ENCODE measurements at places on chromosomes 2 and 18. TPM values are rescaled to one million over a fixed set of nuclear protein-coding genes. Genes with fewer than 3 reads are reported as not detected.

DNA sequence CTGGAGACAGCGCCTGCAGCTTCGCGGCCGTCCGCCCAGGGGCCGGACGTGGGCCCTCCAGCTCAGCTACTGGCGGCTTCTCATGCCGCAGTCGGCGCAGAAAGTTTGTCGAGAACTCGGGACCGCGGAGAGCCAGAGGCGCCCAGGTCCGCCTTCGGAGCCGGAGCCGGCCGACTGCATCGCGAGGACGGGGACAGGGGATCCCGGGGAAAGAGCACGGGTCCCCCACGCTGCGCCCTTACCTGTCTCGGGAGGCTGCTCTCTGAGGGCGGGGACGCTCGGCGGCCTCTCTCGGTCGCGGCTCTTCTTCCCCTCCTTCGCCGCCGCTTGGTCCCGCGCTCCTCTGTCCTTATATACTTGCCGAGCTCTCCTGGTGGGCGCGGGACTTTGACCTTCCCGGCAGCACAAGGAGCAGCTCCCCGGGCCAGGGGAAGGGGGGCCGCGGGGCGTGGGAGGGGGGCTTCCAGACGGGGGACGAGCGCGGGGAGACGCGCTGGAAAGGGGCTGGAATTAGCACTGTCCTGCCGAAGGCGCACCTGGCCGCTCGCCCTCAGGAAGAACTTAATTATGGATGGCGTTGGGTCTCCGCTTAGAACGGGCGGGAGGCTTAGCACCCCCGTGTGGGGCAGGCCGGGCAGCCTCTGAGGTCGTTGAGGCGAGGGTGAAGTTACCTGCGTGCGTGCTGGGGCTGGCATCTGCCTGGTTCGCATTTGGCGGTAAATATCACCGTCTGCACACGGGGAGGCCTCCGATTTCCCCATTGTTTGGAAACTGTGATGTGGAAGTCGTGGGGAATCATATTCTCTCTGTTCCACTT lies at the start of gene POMC:
Gene POMC (minus strand): TSS at position 325 of the 817 bp plus-strand sequence. CDS start 3,808 bp downstream, outside the sequence.
- peak; percentile 17 for DNase-seq

DNA sequence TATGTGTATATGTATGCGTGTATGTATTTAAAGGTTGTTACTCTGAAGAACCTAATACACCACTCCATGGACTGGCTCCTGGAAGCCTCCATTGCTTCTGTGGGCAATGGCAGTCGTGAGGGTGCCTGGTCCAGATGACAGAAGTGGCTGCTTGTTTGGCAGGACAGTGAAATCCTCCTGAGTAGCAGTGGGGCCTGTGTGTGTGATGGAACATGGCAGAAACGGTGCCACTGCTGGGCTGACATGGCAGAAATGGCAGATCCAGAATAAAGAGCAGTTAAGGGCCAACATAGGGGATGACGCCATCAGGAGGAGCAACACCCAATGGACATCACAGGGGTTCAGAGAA lies 6.1 kb upstream of the CPLX4 start:
- DNase-seq = no peak

GRCh38 chr2:52342458-52342857 lies 1310.5 kb upstream of the NRXN1 start:
- no peak for DNase-seq

- no peak for DNase-seq
These were observed 53.6 kb upstream of the ITGA6 start for GRCh38 chr2:172373766-172374165.

DNA sequence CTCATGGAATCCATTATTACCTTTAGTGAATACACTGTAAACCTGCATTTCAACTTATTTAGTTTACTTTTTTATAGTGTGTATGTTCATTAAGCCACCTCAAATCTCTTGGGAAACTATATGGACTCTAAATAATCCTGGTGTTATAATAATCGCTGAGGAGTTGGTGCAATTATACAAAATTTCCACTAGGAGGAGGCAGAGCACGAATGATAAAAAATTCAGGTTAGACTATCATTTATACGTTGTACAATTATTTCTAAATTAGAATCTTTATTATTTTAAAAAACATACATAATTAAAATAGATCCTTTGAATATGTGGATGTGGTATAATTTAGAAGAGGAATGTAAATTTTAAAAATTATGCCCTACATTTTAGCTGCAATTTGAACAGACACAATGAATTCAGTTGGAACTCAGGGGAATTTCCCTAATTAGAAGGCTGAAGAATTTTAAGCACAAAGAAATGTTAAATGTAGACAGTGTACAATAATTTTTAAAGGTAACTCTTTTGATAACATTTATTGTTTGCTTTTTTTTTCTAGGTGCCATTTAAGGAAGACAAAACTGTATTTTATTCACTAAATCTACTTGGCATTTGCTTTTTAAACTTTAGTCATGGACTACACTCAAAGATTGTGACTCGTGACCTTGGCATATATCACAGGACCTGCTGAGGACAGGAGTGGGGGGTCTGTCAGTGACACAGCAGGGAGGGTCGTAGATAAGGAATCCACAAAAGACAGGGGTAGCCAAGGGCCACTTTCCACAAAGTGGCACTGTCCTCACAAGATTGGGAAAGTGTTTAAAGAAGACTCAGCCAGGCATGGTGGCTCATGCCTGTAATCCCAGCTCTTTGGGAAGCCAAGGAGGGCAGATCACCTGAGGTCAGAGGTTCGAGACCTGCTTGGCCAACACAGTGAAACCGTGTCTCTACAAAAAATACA lies 45.5 kb downstream of the RAB12 start:
- no peak for DNase-seq

DNA sequence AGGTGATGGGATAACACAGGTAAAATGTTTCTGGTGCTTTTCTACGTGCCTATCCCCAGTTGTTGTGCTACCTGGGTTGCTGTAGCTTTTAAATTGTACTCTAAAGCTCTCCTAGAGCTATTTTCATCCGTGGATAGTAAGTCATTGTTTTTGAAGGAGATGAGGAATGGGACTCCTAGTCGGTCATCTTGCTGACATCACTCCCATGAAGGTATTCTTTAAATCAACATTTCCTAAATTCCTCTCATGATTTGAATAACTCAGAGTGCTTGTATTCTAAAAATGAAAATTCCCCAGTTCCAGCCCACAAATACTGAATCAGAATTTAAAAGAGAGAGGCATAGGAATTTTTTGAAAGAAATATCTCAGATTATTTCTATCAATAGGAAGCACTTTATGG lies 44.3 kb downstream of the CCDC148 start:
- DNase-seq = no peak

DNA sequence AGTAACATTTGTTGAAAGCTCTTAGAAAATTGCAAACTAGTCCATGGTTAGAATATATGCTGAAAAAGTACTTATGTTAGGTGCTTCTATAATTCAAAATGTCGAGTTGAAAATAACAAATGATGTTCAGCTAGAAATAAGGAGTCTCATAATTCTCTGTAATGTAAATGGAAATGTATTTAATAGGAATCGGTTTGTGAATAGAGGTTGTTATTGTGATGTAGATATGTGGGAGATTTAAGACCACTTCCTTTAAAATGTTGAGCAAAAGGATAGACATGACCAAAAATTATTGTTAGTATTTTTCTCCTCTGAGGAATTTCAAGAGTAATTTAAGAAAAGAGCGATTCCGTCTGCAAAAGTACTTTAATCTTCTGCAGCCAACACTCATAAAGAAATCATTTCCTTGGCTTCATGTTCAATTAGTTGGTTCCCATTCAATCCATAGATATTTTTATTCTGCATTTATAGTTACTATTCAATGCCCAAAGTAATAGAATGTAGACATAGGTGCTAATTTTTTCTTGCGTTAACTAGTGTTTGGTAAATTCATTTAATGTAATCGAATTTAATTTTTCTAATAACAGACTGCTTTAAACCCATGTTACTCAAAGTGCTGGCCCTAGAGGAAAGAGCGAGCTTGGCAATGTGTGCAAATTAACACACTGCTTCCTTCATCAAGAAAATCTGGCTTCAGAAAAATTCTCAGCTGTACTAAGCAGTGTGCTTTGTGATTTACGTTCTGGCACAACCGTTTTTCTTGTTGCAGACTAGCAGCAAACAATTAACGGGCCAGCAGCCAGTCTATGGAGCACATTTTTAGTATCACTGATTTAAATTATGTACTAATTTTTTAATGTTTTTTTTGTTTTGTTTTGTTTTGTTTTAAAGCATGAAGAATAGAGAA lies 32.2 kb downstream of the FN1 start:
- DNase-seq = no peak

HPCAL1 gene
- 44.7 TPM for total RNA-seq

CCDC68 gene
- total RNA-seq = not detected

DNER gene
- total RNA-seq = not detected

ANKRD30BL gene
- not detected for total RNA-seq

Data from activated T-cell treated with anti-CD3 and anti-CD28 coated beads, Interleukin-2, amount 50 U/mL, for 4 hours (primary cell).